ENCODE measurements at places on chromosomes 2 and 18. TPM values are rescaled to one million over a fixed set of nuclear protein-coding genes. Genes with fewer than 3 reads are reported as not detected.

The GAL3ST2 gene
- 0.86 TPM for total RNA-seq

The TMBIM1 gene
- 74.9 TPM for total RNA-seq

The ALK gene
- 0.09 TPM for total RNA-seq

The IL18RAP gene
- not detected for total RNA-seq

The C2orf78 gene
- total RNA-seq, result not detected

The PLA2R1 gene
- total RNA-seq, result 14.8 TPM

The EVA1A gene
- total RNA-seq, result 11.5 TPM

The SPHKAP gene
- not detected for total RNA-seq

GRCh38 chr18:7158216-7158615, 40.6 kb upstream of the LAMA1 start:
- DNase-seq, result no peak

DNA sequence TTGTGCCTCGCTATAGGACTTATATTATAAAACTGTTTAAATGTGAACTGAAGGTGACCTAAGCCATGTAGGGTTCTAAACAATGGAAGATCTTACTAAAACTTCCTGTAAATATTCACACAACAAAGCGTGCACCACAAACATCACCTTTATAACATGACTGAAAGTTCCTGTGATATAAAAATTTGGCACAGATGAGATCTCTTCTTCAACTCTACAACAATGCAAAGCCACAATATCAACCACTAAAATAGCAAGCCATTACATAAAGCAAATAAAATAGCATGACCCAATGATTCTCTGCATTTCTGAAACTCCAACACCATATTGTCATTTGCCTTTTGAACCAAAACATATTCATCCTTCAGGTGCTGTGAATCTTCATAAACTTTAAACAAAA, 3.5 kb downstream of the YES1 start:
- DNase-seq, result no peak

- DNase-seq, result no peak
Observed at GRCh38 chr2:157107460-157107859, 150.0 kb upstream of the GALNT5 start.

DNA sequence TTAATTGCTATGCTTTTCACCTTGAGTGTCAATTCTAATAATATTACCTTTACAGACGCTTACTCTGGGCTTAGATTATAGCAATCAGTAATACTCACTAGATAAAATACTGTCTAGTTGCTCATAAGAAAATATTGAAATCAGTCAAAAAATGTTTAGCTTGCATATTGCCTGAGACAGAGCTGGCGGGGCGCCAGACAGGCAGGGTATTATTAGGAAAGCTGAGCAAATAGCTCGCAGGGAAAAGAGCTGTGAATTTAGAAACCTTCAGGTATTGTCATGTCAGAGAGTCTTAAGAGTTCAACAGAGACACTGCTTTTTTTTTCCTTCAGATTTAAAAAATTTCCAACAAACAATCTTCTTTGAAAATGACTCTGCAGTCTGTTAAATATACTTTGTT, 118.4 kb downstream of the MEIS1 start:
- peak; percentile 67 for DNase-seq

DNA sequence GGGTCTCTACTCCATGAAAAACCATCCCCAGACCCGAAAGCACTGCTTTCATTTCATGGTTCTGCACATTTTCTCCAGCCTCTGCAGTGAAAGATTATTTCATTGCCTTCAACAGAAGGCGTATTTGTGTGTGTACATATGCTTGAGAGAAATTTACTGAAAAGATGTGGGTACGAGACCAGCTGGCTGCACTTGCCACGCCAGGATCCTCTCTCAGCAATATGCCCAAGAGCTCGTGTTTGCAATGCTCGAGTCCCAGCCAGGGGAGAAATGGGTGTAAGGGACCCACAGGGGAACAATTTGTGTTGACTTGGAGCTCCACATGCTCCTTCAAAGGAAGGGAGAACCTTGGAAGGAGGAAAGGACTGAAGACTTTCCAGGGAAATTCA, 37.3 kb downstream of the TMEM177 start:
- DNase-seq, result no peak

- no peak for DNase-seq
Observed at GRCh38 chr2:237164474-237165042, 78.9 kb downstream of the COPS8 start.

GRCh38 chr2:222673883-222674282, 2.4 kb downstream of the MOGAT1 start:
- DNase-seq, result no peak

DNA sequence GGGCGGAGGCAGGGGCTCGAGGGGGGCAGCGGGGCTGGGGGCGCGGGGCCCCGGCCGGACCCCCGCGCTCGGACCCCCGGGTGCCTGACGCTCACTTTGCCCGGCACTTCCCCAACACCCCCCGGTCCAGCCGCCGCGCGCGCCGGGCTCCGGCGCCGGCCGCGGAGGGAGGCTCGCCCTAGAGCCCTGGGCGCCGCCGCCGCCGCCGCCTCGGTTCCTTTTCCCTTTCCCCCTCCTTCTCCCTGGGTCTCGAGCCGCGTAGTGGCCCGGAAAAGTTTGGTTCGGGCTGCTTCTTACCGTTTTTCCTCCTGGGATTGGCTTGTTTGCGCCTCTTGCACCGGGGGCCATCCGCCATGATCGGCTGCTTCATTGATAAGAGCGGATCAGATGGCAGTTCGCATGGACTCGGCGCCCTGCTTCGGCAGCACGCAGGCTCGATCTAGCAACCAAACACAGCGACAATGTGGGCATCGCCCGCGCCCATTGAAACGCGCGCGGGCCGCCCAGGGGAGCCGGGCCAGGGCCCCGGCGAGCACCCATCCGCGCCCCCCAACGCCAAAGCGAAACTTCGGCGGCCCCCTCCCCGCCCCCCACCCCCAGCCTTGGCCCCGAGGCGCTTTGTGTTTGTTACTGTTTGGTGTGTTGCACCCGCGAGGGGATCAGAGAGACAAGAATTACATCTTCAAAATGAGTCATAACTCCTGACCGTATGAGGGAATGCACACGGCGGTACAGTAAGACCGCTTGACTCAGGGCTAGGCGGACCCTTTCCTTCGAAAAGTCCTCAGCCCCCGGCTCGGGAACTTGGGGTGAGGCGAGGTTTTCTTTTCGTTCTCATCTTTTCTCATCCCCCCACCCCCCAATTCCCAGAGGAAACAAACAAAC, 2.7 kb downstream of the ZEB2 start:
- no peak for DNase-seq

DNA sequence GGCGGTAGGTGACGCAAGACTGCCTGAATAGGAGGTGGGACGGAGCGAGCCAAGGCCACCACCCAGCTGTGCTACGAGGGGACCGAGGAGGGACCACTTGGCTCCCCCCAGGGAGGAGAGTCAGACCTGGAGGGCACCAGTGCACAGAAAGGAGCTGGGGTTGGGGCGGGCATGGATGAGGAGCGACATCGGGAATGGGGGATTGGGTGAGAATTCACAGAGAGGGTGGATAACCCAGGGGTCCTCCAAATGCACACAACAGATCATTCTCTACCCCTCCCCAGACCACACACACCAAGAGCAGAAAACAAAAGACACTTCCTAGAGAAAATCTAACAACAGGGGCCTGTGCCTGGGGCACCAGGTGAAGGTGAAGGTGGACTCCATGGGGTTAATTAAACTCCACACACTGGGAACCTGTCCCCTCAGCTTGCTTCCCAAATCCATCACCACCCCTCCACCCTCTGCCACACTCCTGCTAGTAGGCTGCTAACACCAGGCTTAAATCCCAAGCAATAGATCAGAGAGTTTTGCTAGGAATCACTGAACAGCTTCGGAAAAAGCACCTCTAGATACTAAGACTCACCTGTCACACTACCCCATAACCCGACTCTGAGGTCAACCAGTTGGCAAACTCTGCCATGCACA, 274.6 kb downstream of the EIPR1 start:
- no peak for DNase-seq

DNA sequence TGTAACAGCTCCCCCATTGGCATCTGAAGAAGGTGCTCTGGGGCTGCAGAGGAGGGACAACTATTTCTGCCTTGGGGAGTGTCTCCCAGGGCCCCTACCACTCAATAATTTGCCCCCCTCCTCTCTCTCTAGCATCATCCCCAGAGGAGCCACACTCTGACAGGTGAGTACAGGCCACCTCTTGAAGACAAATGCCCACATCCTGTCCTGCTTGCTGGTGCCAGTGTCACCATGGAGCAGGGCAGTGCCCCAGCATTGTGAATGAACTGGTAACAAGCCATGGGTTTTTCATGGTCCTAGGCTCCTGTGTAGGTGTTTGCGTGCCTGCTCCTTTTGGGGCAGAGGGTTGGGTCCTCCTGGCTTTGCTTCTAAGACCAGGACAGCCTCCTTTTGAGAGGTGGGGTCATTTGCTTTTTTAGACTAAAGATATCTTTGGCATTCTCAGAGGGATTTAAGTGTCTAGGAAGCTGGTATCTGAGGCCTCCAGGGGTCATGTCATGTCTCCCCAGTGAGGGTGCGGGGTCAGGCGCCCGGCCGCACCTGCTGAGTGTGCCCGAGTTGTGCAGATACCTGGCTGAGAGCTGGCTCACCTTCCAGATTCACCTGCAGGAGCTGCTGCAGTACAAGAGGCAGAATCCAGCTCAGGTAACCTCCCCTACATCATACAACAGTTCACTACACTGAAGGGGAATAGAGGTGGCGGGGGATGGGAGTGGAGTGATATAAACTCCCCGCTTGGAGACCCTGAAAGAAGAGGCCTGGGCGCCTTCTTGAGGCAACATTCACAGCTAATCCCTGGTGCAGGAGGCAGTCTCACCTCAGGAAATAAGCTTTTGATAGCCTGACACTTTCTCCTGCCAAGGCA, 1.8 kb downstream of the RETREG2 start:
- DNase-seq, result no peak

DNA sequence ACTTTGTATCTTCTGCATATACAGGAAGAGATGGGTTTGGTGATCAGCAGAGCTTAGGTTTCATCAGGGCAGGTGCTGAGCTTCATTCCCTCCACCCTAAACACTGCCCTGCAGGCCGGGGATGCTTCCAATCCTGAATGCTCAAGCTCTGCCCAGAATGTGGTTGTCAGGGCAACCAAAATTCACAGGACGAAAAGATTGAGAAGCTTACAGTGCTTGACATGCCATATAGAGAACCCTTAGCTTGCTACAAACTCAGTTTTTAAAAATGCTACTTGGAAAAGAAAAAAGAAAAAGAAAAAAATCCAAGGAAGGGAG, 65.6 kb downstream of the SH3RF3 start:
- DNase-seq, result no peak
